ENCODE measurements at places on chromosomes 2 and 18.
A peak's percentile ranks its signal among the peaks of the same experiment; 100 is the strongest.

DNA sequence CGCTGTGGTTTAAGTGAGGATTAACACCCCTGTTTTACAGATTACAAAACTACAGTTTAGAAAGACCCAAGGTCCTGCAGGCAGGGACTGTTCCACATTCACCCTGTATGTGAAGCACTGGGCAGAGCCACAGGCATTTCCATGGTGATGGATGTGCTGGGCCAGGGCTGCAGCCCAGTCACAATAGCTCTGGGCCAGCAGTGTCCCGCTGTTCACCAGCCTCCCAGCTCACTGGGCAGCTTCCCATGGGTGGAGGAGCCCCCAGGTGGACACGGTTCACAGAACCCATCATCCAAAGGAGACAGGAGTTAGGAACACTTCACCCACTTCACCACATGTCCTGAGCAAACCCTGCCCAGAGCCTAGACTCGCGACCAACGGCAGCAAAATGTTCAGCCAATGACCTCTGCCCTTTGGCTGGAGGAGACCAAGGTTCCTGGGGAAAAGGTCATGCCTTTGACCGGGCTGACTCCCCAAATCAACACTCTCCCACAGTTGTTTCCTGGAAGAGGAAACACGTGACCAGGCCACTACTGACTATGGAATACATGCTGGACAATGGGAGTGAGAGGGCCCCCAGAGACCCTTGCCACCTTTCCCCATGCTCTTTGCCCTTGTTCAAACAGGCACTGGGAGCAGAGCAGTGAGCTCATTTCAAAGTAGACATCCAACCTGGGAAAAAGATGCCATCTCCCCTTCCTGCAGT lies 28.0 kb upstream of the SLC35F6 start:
- no peak for DNase-seq

GRCh38 chr18:41646915-41647620 lies 308.0 kb upstream of the PIK3C3 start:
- no peak for DNase-seq

DNA sequence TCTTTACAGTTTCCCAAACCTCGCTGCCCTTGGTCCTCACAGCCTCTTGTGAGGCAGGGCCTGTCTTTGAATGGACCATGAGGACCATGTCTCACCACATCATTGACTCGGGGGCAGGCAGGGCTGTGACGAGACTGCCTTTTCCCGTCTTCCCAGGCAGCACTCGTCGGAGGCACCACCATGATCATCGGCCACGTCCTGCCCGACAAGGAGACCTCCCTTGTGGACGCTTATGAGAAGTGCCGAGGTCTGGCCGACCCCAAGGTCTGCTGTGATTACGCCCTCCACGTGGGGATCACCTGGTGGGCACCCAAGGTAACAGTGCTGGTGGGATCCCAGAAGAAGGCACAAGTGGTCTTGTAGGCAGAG lies 45.7 kb upstream of the MAPRE3 start:
- no peak for DNase-seq

- DNase-seq, result peak; percentile 52
Measured at GRCh38 chr2:121532347-121532766, 1.7 kb downstream of the RNU4ATAC start.

GRCh38 chr2:189393440-189394111 lies 47.7 kb upstream of the WDR75 start:
- peak; percentile 83 for DNase-seq

DNA sequence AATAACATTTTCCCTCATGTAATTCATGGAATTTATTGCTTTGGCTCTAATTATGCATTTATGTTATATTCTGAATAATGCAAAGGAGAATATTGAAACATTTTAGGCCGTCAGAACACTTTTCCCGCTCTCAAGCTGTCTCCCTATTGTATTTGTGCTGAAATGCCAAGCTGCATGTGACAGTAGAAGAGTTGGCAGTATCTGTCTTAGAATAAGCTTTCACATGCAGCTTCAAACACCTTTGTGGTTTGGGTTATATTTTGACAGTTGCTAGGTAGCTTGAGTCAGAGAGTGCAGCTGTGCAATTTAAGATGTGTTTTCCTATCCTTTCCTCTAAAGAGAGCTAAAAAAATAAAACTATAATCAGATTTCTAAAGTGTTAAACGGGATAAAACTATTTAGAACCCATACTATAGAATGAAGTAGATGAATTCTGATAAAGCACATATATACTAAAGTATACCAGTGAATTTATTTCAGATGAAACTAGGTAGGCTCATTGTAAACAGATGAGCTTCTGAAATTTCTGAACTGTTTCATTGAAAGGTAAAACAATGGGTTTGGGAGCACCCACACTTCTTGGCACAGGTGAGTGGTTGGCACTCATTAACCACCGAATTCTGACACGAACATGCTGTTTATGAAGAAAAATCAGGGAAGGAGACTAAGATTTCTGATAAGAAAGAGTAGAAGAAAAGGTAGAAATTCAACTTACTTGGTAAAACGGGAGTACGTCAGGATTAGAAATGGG lies 43.4 kb downstream of the PLCL1 start:
- no peak for DNase-seq

GRCh38 chr2:42978887-42979415 lies 186.6 kb upstream of the HAAO start:
- no peak for DNase-seq

DNA sequence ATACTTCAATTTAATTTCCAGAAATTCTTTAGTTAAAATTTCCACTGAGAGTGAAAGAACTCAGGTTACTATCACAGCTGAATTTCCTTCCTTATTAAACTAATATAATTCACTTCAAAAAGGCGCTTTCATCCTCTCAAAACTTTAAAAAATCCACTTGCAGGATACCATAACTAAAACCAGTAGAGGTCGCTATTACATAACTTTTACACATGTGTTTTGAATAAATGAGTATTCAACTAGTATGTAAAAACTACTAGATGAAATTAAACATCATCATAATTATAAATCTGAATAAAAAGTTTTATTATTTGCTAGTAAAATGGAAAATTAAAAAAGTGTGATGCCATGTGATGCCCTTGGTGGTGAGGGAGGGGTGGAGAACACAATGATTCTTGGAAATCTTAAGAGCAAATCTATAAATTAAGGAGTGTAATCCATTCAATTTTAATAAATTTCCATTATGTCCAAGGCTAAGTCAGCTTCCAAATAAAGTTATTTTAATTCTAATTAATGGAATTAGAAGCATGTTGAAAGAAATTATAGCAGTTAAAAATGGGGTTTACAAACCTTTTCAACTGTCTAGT lies 61.4 kb downstream of the SOS1 start:
- DNase-seq, result peak; percentile 60

DNA sequence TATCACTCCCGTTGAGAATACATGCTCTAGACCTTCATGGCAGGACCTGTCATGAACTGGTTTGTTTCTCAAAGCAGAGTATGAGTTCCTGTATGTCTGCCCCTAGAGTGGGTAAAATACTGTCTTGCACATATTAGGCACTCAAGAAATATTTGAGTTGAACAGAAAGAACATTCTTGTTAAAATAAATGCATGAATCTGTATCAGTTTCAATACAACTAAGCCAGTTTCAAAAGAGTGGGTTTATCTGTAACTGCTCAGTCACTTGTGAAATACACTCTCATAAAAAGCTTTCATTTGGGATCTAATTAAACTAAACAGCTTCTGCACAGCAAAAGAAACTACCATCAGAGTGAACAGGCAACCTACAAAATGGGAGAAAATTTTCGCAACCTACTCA lies 69.2 kb downstream of the RFTN2 start:
- DNase-seq, result no peak

- no peak for DNase-seq
Measured at GRCh38 chr2:164335947-164336346, 285.3 kb downstream of the GRB14 start.

GRCh38 chr2:103860016-103860415 lies 993.9 kb upstream of the POU3F3 start:
- DNase-seq, result no peak

DNA sequence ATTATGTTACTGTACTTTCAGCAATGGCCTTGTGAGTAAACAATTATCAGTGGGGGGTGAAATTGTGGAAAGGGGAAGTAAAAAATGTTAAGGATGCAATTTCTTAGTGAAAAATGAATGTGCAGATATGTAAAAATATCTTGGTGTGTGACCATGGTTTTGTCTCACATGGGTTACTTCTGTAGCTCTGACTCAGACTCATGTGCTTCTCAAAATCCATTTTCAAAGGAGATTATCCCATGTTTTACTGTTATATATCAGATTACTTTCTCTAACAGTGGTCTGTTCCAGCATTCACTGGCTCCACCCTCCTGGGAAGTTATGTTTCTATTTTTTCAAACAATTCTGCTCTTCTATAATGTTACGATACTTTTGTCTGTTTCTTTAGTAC lies 298.2 kb upstream of the COL3A1 start:
- DNase-seq, result peak; percentile 73

DNA sequence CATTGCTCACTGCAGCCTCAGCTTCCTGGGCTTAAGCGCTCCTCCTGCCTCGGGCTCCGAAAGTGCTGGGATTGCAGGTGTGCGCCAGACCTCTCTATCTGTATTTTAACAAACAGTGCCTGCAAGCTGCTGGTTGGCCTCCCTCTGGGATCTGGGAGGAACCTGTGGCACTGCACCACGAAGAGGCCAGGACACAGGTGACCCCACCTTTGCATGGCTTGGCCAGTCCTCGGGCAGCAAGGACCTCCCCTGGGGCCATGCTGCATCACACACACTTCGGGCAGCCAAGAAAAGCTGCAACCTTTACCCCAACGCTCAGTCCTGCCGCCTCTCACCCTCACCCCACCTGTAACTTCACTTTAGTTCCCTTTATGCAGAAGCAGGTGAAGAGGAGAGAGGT lies 70.0 kb downstream of the PXDN start:
- no peak for DNase-seq

DNA sequence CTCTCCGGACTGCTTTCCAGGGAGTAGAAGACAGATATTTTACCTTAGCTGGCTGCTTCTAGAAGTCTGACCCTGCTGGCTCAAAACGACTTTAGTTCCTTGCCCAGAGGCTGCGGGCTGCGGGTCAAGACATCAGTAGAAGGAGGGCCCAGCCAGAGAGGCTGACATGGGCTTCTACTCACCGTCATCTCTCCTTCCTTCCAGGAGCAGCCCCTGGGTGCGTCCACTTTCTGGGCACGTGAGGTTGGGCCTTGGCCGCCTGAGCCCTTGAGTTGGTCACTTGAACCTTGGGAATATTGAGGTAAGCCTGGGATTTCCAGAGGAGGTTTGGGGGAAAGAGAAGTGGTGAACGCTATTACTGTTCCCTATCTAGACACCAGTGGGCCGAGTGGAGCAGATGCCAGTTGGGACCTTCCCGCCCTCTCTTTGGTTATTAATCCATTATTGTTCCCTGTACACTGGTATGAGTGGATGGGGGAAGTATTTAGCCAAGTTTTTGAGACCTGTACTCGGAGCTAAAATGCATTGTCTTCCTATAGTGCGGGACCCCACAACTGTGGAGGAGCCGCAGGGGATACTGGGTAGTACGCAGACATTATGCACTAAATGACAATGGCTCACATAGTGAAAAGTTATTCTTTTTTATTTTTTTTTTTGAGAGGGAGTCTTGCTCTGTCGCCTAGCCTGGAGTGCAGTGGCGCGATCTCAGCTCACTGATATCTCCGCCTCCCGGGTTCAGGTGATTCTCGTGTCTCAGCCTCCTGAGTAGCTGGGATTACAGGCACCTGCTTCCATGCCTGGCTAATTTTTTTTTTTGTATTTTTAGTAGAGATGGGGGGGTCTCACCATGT lies 26.3 kb upstream of the CASP8 start:
- DNase-seq, result no peak

Data from myocyte (in vitro differentiated cells).